ENCODE measurements at places on chromosomes 5 and 9. TPM values are rescaled to one million over a fixed set of nuclear protein-coding genes. Genes with fewer than 3 reads are reported as not detected.

GRCh38 chr5:93406971-93407401 is 174.0 kb downstream of the NR2F1-AS1 start:
- no peak for DNase-seq

DNA sequence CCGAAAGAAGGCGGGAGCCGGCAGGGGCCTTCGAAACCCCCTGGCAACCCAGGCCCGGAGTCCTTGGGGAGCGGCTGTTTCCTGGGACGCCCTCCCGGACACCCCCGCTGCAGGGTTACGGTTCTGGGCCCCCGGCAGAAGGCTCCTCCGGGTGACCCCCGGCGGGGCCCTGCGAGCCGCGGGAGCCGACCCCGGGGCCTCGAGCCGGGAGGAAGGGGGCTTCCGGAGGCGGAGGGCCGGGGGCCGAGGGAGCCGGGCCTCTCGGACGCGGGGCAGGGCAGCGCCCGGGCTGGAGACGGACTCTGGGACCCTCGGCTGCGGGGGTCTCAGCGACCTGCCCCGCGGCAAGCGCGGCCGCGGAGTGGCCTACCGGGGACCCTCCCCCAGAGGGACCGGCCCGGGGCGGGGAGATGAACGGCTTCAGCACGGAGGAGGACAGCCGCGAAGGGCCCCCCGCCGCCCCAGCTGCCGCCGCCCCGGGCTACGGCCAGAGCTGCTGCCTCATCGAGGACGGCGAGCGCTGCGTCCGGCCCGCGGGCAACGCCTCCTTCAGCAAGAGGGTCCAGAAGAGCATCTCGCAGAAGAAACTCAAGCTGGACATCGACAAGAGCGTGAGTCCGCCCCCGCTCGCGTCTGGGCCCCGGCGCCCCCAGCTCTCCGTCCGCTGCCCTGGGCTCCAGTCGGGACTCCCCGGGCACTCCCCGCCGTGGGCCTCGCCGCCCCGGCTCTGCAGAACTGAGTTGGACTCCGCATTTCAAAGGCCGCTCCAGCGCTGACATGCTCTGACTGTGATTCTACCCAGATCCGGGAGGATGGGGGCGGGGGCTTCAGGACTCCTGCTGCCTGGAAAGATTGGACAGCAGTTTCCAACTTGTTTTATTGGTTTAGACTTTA is 645 bp downstream of the SAP30L start:
- peak; percentile 30 for DNase-seq

The TAF11L10 gene
- total RNA-seq, result not detected

GRCh38 chr9:92944921-92945320 is 2.4 kb upstream of the FGD3 start:
- DNase-seq, result no peak

DNA sequence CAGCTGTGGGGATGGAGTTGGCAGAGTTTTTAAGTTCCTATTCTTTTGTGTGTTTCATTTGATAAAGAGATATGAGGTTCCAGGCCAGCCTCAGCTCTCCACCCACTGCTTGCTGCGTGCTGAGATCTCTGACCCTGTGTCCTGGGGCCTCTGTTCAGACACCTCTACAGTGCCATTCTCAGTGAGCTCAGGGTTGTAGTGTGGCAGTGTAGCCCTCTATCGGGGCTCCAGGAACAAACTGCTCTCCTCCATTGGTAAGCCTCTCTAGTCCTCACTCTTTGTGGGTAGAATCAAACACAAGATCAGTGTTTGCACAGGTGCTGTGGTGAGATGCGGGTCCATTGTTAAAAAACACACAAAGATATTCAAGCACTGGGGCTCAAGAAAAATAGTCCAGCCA is 386.6 kb upstream of the RPS23 start:
- DNase-seq, result no peak

GRCh38 chr5:79814699-79815098 is 125.1 kb downstream of the CMYA5 start:
- DNase-seq, result no peak

The ADAMTS2 gene
- 0.38 TPM for total RNA-seq

DNA sequence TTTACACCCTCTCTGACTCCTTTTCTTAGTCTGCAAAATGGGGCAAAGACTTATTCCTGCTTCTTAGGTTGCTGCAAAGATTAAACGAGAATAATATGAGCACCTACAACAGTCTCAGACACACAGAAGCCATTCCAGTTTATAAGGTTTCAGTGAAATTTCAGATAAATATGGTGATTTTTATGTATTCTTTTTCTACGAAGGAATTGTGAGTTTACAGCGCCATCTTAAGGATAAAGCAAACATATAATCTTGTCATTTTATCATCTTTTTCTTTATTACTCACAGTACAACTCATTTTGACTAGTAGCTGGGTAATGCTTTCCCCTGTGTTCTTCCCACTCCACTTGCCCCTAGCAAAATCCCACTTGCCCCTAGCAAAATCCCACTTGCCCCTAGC is 29.2 kb upstream of the SMC5 start:
- no peak for DNase-seq

DNA sequence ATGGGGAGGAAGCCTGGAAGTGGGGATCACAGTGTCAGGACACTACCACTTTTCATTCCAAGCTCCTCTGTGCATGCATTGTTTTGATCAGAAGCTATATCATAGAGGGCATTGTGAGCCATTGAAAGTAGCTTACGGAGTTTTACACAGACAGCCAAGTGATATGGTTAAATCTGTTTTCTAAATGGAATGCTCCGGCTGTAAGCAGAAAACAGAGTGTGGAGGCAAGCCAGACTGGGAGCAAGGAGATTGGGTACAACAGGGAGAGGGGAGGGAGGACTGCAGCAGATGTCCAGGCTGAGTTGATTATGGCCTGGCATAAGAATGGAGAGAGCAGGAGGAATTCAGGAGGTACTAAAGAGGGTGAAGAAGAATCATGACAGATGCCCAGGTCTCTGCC is 15.5 kb upstream of the SOWAHA start:
- DNase-seq, result no peak

GRCh38 chr5:180013678-180014077 is 57.9 kb downstream of the RNF130 start:
- no peak for DNase-seq

The GADD45G gene
- total RNA-seq, result under 0.01 TPM

The SCGB3A2 gene
- total RNA-seq, result not detected

All from dermis microvascular lymphatic vessel endothelial cell (primary cell).